Activated CD4-positive, alpha-beta T cell treated with anti-CD3 and anti-CD28 coated beads for 4 hours (primary cell): ENCODE measurements at places on chromosomes 5 and 9.
A peak's percentile ranks its signal among the peaks of the same experiment; 100 is the strongest.

DNA sequence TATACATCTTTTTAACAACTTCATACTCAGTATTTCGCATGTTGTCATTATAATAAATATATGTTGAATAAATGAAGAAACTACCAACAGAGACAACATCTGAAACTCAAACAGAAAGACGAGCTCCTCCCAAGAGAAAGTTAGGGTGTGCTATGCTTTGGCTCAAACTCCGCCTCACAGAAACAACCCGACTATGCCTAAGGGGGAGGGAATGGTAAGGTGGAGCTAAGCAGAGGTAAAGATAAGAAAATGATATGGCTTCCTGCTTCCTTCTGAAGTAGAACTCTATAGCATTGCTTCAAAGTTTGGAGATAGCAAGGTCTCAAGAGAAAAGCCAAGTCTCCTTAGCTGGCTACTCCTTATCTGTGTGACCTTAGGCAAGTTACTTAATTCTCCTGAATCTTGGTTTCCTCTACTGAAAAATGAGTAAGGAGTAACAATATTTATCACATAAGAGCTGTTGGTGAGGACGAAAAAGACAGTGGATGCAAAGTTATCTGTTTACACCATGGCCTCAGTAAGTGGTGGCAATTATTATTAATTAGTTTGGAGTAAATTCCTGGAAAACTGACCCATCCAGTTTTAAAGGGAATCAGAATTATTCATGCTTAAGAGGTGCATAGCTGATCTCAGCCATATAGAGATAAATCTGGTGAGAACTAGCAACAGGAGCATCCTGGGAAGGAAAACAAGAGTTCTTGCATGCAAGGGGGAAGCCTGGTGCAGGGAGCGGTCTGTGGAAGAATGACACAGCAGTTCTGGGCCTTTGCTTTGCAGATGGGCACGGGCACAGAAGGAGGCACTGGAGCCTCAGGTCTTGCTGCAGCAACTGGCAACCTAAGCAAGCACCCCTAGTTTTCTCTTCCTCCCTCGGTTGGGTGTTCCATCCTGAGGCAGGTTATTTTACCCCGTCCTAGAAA, 73.3 kb downstream of the GLIS3 start:
- no peak for DNase-seq

- no peak for DNase-seq
Measured at GRCh38 chr5:110785356-110785755, 46.5 kb downstream of the SLC25A46 start.

- no peak for DNase-seq
Measured at GRCh38 chr5:97297704-97298091, 114.7 kb upstream of the RIOK2 start.

DNA sequence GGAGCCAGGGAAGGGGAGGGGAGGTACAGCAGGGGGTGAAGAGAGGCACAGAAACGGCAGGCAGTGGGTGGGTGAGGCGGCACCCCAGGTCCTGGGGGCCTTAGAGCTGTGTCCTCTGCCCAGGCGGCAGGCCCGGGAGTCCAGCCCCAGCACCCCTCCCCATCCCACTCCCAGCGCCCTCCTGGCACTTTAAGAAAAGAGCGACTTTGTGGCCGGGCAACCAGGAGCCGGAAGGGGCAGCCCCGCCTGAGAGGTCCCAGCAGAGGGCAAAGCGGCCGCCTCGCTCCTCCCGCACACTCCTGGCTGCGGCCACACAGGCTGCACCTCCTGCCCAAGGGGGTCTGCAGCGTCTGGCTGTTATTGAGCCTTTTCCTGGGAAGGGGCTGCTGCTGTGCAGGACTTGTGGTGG, 42.6 kb downstream of the NACC2 start:
- no peak for DNase-seq

- no peak for DNase-seq
Measured at GRCh38 chr5:149674686-149675085, 55.4 kb upstream of the PPARGC1B start.

- no peak for DNase-seq
Measured at GRCh38 chr5:194102-194501, 2.8 kb downstream of the LRRC14B start.

DNA sequence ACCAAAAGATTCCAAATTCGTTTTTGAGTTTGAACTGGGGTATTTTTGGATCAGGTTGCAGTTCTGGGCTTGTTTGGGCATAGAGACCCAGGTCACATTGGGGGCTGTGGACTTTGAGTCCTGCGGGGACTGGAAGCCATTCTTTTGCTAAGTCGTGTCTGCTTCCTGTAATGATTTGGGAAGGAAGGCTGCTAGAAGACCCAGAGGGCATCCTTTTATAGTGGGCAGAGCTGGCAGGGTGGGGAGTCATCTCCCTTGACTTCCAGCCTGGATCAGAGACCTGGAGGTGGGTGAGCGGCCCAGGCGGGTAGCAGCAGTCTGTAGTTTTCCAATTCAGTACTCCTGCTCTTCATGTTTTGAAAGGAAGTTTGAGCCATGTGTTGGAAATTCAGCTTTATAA, 11.3 kb downstream of the ZNF618 start:
- DNase-seq: no peak

GRCh38 chr9:555493-555892, 286.0 kb upstream of the DMRT1 start:
- no peak for DNase-seq

DNA sequence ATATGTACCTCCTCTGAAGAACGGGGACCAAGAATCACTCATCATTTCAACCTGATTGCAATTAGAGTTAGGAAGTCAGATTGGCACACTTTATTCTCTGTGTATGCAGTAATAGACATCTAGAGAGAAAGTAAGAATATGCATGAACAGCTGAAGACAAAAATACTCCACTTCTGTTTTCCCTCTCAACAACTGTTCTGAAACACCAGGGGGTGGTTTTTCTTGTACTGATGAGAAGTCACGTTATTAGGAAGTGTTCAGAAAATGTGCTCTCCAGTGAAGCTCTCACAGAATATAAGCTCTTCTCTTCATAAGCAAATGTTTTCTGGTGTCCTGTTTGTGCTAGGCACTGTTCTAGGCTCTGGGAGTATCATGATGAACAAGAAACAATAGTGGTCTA, 531.7 kb upstream of the C9orf72 start:
- DNase-seq: no peak

DNA sequence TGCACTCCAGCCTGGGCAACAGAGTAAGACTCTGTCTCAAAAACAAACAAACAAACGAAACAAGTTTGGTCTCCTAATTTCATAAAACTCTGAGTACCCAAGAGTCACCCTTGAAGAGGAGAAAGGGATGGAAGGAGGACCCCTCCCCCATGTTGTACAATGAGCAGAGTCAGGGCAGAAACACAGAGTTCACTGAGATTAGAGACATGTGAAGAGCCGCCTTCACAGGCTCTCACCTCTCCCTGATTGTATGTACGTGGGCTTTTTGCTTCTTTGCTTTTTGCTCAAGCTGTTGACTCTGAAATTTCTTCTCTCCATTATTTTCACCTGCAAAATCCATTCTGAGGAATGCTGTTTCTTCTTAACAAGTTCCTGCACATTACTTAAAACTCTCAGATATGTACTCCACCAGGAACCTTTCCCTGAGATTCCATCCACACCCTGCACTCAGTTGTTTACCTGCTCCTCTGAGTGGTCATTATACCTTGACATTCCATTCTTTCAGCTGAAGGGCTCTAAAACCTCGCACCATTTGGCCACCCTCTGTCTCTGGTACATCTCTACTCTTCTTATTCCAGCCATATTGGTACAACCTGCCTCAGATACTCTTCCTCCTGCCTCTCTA, 44.4 kb upstream of the ABCA1 start:
- DNase-seq: no peak

- no peak for DNase-seq
Measured at GRCh38 chr5:142293486-142293885, 31.3 kb downstream of the SPRY4 start.

DNA sequence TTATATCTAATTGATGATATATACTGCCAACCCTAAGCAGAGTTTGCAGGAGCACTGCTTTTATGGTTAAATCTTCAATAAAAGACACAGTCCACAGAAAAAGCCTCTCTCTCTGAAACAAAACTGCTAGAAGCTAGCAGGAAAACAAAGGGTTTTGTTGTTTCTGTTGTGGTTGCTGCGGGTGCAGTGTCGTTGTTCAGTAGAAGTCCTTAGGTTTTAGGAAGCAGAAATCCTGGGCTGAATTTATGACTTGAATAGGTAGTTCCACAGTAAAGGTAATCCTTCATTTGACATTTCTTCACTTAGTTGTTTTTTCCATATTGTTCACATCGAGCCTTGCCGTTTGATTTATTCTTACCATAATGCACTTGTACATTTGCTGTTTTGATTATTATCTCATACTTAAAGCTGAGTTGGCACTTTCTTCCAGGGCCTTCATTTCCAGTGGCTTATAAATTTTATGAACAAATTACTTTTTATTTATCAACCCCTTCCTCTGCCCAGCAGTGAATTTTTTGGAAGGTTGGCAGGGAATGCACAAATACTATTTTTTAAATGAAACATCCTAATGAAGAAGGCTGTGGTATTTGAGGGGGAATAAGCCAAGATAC, 209.6 kb upstream of the SLC30A5 start:
- no peak for DNase-seq

DNA sequence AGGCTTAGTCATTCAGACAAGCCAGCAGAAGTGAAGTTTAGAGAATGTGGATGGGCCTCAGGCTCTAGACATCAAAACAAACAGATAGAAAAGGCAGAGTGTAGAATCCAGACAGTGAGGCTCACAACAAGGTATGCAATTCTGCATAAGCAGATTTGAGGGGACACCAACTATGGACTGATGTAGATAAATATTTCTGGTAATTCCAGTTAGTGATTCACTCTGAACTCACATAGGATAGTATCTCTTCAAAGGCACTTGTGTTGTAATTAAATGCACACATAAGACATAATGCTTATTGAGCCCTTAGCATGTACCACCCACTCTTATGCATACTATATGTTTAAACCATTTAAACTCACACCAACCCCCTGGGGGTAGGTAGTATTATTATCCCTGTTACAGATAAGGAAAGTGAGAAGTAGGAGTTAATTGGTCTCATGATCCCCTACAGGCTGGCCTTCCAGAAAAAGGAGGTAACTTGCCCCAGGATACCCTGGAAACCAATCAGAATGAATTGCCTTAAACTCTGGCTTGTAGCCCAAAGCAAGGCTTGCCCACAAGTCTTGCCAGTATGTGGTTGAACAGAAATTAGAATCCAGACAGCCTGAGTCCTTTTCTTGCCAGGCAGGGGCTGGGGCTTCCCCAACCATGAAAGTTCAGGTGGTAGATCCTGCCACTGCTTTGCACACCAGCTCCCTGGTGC, 39.5 kb upstream of the HSPB3 start:
- no peak for DNase-seq

GRCh38 chr5:102916109-102916508, 161.0 kb downstream of the PAM start:
- DNase-seq: no peak

DNA sequence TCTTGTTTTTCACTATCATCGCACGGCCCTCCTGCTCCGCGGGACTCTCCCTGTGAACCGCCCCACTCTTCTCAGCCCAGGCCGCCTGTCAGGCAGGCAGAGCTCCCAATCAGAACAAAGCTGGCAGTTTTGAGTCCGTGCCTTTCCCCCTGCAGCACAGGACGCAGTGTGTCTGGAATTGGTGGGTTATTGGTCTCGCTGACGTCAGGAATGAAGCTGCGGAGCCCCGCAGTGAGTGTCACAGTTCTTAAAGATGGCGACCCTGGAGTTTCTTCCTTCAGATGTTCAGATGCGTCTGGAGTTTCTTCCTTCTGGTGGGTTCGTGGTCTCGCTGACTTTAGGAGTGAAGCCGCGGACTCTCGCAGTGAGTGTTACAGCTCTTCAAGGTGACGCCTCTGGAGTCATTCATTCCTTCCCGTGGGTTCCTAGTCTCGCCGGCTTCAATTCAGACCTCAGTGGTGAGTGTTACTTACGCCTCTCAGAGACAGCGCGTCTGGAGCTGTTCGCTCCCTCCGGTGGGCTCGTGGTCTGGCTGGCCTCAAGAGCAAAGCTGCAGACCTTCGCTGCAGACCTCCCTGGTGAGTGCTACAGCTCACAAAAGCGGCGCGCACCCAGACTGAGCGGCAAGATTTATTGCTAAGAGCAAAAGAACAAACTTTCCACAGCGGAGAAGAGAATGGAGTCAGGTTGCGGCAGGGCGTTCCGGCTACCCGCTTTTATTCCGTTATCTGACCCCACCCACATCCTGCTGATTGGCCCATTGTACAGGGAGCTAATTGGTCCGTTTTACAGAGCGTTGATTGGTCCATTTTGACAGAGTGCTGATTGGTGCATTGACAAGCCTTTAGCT, 7.4 kb downstream of the ZDHHC11B start:
- no peak for DNase-seq

GRCh38 chr5:4640795-4641194, 499.3 kb upstream of the ADAMTS16 start:
- DNase-seq: no peak

DNA sequence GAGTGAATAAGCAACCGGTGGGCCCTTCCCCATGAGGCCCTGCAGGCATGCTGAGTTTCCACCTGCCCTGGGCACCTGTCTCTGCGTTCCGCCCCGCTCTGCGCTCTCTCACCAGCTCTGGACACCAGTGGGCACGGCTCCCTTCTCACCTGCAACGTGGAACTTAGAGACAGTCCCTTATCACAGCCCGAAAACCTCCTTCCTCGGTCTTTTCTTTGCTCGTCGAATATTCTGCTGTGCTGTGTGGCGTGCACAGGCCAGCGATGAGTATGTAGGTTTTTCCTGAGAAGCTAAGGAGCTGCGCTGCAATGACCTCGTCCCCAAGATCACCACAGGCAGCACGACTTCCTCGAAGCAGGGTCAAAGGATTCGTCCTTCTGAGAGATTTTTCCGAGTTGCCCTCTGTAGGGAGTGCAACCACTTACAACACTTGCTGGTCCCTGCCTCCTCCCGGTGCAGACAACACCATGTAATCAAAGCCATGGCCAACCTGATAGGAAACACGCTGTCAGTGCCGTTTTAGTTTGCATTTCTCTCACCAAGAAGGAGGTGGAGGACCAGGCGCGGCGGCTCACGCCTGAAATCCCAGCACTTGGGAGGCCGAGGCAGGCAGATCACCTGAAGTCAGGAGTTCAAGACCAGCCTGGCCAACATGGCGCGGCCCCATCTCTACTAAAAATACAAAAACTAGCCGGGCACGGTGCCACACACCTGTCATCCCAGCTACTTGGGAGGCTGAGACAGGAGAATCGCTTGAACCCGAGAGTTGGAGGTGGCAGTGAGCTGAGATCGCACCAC, 27.2 kb upstream of the NOTCH1 start:
- no peak for DNase-seq

DNA sequence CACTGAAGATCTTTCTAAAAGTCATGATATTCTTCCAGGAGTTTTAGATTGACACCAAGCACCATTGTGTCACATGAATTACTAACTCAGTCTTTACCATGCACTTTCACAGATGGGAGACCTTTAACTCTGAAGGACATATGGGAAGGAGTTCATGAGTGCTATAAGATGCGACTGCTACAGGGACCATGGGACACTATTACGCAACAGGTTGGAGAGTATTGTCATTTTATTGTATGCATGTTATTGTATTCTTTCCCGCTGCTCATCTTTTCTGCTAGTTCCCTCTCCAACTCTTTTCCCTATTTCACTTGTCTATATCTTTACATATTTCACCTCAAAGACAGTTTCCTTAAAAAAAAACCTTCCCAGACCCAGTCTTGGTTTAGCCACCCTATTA, 99.8 kb downstream of the RPS23 start:
- no peak for DNase-seq

- peak; percentile 7 for DNase-seq
Measured at GRCh38 chr9:121156263-121156731, 45.4 kb downstream of the RAB14 start.
